Amniotic stem cell (primary cell): ENCODE measurements at places on chromosomes 16 and 17.

DNA sequence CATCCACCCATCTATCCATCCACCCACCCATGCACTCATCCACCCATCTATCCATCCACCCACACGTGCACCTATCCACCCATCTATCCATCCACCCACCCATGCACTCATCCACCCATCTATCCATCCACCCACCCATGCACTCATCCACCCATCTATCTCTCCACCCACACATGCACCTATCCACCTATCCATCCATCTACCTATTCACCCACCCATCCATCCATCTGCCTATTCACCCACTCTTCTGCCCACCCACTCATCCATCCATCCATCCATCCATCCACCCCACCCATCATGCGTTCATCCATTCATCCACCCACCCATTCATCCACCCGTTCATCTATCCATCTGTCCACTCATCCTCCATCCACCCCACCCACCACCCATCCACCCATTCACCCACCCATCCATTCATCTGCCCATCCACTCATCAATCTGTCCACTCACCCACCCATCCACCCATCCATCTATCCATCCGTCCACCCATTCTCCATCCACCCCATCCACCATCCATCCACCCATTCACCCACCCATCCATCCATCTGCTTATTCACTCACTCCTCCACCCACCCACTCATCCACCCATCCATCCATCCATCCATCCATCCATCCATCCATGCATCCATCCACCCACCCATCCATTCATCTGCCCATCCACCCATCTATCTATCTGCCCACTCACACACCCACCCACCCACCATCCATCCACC lies 35.1 kb upstream of the CBFA2T3 start:
- no peak for DNase-seq

DNA sequence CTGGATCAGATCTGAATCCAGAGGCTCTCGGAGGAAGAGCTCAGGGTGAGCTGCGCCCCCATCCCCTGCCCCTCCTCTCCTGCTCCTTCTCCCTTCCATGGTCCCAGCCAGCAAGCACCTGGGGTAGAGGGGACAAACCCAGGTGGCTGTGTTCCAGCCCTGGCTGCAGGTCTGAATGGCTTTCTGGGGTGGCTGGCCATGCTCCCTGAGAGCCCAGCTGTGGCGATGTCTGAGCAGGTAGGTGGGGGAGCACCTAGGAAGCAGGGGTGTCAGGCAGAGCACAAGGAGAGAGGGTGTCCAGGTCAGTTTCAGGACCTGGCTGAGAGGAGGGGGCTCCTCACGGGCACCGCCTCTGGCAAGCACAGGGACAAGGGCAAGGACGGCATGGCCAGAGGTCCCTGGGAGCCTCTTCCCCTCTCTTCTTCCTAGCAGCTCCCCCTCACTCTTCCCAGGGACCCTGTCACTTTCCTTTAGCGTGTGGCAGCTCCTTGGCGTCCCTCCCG lies 310.0 kb downstream of the SEC14L1 start:
- no peak for DNase-seq

DNA sequence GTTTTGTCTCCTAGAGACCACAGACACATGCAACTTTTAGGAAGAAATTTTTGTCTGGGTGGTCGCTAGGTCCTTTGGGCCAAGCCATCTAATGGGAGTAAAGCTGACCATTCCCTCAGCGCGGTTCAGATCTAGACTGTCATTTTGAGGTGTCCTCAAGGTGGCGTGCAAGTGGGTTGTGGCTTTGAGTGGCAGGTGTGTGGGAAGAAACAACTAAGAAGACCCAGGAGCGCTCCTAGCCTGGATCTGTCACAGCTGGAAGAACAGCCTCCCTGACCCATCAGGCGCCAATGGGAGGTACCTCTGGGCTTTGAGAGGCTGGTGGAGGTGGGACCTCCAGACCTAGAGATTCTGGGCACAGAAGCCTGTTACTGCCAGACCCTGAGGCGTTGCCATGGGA lies 645.1 kb downstream of the KCNJ18 start:
- DNase-seq, result no peak

DNA sequence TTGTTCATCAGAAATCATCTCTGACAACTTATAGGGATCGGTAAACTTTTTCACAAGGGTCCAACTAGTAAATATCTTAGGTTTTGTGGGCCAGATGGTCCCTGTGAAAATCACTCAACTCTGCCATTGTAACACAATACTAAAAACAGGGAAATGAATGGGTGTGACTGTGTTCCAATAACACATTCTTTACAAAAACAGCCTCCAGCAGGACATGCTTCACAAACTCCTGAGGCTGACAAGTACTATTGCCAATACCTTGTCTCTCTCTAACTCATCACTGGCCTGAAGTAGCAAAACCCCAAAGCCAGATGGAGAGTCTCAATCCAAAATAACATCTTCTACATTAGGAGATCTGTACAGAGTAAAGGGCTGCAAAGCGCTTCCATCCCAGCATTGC lies 312.3 kb downstream of the TOX3 start:
- no peak for DNase-seq

- no peak for DNase-seq
Measured at GRCh38 chr17:42878123-42878880, 22.3 kb upstream of the G6PC1 start.

- DNase-seq, result no peak
Measured at GRCh38 chr17:77636835-77637817, 321.4 kb upstream of the TNRC6C start.

GRCh38 chr17:19237389-19238166 lies 412 bp downstream of the EPN2 start:
- no peak for DNase-seq

- no peak for DNase-seq
Measured at GRCh38 chr17:74337834-74338500, 11.9 kb downstream of the KIF19 start.

DNA sequence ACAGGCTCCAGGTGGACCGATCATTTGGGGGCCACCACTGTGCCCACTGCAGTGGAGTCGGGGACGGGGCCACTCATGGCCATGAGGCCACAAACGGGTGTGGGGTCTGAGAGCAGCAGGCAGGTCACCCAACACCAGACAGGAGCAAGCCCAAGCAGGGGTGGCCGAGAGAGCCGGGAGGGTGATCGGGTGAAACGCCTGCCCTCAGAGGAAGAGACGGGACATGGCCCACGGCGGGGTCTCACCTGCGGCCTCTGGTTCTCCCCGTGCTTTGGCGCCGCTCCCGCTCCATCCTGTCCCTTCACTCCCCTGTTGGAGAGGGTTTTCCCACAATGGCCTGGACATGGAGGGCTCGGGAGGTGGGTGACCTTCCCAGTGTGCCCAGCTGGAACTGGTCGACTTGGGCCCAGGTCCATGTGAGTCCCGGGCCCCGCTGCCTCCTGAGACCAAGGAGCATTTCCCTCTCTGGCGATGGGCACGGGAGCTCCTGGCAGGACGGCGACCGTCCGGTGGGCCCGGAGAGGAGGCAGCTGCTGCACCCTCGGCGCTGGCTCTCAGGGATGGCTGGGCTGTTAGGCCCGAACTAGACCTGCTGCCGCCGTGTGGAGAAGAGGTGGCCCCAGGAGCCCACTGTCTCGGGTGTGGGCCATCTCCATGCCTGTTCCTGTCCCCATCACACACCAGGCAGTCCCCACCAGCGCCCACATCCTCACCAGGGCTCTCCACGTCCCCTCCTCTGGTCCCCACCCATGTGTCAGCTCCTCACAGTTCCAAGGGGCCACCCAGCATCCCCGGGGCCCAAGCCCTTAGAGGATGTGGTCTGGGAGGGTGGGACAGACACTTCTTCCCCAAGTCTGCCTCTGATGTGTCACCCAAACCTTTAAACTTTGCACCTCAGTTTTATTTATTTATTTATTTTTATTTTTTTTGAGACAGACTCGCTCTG lies 13.4 kb upstream of the BAHCC1 start:
- DNase-seq, result no peak

- DNase-seq, result no peak
Measured at GRCh38 chr17:50170662-50171370, 5.0 kb downstream of the SGCA start.

DNA sequence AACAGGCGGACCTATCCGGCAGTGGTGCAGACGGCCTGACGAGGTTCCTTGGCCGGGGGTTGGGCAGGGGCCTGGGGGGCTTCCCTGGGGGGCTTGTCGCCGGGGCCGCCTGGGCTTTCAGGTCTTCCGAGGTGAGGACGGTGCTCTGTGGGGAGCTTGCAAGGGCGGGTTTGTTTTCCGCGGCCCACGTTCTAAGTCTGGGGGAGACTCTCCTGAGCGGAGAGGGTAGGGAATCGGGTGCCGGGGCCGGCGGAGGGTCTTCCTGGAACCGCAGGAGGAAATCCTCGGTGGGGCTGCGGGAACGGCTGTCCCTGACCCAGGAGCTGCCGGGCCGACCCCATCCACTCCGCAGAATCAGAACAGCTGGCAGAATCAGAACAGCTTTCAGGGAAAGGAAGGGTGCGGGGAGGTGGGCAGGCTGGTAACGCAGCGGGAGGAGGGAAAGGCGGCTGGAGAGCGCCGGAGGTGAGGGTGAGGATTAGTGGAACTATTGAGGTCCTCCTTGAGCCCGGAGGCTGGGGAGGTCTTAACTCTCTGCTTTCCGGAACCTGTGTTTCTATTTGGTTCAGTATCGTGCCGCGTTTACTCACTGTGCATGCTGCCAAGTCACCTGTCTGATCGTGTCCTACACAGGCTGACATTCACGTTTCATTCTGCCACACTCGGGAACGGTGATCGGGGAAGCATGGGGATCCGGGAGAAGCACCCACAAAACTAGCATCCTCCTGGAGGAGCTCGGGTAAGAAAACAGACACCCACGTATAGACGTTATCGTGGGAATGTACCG lies 28.9 kb downstream of the CPSF4L start:
- DNase-seq, result no peak

GRCh38 chr17:49572226-49572625 lies 3.4 kb upstream of the NXPH3 start:
- no peak for DNase-seq

DNA sequence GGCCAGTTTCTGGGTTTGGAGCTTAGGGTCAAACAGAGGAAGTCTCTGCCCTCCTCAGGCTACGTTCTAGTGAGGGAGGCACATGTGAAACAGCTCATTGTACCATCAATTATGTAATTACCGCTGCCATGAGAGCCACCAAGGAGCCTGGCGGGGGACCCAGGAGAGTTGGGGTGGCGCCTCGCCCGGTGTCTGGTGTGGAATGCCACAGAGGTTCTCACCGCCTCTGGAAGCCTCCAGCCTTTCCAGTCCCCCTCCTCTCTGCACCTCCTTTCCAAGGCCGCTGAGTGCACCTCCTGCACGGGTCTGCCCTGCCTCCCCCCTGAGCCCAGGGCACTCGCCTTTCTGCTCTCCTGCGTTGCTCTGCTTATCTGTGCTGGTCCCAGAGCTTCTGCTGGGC lies 51.4 kb downstream of the SREBF1 start:
- no peak for DNase-seq

DNA sequence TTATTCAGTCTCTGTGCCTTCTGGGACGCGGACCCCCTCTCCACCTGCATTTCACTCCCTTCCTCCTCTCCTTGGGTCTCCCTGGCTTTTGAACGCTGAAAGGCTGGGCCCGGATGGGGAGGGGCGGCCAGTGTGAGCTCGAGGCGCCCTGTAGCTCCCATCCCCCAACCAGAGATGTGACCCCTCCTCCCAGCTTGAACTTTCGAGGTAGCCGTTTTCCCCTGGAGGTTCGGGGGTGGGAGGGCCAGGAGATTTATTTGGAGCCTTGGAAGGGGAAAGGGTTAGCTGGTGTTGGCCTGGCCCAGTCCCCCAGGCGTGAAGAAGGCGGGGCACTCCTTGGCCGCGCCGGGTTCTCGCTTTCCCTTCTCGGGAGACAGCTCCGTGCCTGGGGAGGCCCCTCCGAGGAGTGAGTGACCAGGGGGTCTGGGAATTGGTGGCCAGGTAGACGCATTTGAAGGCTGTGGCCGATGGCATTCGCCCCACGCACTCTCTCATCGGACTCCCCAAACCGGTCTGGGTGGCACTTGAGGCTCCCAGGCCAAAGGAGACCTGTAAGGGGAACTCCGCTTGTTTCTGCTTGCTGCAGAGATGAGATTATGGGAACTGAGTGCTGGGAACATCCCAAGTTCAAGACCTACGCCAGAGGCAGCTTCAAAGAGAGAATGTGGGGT lies 942 bp downstream of the LDAF1 start:
- DNase-seq, result no peak

DNA sequence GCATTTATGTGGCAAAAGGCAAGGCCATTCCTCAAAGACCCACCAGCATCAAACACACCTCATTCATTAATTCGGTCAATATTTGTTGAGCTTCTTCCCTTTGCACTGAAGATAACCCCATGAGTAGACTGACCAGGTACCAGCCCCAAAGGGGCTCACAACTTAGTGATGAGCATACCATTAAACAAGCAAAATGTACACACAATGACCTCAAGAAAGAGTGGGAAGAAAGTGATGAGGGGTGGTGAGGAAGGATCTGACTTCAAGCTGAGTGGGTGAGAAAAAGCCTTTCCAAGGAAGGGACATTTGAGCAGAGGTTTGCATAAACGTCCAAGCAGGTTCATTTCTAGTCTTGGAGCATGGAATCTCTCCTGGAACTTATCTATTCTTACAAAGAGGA lies 562.5 kb downstream of the TOX3 start:
- DNase-seq, result no peak

GRCh38 chr17:2959371-2960130 lies 103.9 kb downstream of the OR1D5 start:
- no peak for DNase-seq

DNA sequence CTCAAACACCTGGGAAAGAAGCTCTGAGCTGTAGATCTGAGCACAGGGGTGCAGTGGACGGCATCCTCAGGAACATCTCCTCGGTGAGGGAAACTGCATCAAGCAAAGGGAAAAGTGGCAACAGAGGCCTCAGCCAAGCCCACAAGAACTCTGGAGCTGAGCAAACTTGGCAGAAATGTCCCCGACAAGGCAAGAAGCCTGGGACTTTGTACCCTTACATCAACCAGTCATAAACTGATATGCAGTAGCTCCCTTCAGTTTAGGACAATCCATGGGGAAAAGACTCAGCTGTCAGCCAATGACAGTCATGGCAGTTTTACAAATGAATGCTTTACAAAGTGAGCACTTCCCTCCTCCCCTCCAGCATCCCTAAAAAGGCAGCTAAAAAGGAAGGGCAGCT lies 210.0 kb upstream of the DYNLRB2 start:
- no peak for DNase-seq

GRCh38 chr17:32733401-32733800 lies 143.5 kb downstream of the MYO1D start:
- DNase-seq, result no peak

DNA sequence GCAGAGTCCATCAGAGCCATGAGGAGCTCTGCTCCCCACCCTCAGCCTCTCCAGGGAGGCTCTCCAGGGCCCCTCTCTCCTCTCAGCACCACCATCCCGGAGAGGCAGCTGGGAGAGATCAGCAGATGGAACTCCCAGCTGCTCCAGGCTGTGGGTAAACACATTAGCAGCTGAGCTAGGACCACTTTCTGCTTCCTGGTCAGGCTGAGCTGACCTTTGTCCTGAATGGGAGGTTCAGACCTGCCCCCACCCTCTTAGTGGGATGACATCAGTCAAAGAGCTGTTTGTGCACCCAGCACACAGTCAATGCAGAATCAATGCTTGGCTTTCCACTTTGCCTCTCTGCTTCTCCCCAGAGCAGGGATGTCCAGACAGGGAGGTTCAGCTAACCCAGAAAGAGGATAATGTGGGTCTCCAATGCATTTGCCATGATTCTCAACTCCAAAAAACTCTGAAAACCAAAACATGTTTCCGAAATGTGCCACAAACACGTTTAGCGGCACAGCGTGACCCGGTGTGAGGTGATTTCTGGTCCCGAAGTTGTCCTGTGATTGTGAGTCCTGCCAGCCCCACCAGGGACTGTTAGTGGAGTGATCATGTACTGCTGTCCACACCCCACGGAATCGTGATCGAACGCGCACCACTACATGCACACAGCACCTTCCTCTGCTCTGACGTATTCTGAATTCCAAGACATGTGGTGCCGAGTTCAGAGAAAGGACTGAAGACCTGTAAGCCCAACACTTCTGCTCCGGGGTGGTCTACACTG lies 6.7 kb downstream of the GPR142 start:
- no peak for DNase-seq
